ENCODE measurements at places on chromosomes 1 and 21. TPM values are rescaled to one million over a fixed set of nuclear protein-coding genes. Genes with fewer than 3 reads are reported as not detected.

DNA sequence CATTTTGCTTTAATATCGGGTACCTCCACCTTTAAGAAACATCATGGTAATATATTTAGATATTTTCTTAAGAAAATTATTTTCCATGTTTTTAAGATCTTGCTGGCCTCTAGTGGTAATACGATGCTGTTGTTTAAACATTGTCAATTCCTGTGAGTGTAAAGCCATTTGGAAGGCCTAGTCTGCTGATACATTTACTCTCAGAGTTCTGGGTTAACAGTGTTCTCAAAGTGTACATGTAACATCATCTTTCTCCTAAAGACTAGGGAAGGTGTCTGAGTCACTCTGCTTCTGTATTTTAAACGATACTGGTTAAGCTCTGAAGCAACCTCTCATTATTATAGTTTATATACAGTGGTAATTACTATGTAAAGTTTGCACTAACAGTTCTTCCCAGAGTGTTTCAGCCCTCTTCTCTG, 189.1 kb downstream of the RASAL2 start:
- no peak for DNase-seq

- no peak for DNase-seq
Observed at GRCh38 chr1:210233216-210233494, 559 bp downstream of the SERTAD4 start.

CFHR2 gene
- total RNA-seq = not detected

GRCh38 chr1:230427094-230427876, 1.2 kb upstream of the PGBD5 start:
- no peak for DNase-seq

DNA sequence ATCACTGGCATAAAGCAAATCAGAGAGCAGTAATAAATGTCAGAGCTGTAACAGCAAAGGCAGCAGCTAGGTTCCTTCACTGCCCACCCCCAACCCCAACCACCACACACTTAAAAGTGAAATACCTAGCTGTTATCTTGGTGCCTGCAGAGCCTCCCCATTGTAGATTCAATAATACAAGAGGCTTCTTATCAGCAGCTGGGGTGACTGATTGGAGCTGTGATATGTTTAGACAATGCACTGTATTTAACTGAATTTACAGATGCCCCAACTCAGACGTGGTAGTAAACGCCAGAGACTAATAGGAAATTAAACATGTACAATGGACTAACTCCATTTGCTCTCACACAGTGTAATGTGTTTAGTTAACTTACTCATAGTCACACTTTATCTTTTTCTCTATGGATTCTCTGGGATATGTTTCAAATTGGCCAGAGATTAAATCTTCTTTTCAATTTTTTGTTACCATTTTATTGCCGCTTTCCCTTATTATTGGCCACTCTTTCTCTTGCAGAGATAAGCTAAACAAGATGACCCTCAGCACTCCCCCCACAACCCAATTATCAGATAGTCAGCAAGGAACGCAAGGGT, 117.1 kb downstream of the ESRRG start:
- no peak for DNase-seq

- DNase-seq = no peak
Observed at GRCh38 chr1:28129150-28129549, 40.7 kb upstream of the EYA3 start.

ADGRB2 gene
- total RNA-seq = 9.4 TPM

All from skin of body (tissue), 3 donors.